ENCODE measurements at places on chromosomes 6 and 20.

- no peak overlapping the region for H3K4me3 ChIP-seq
- H3K36me3 ChIP-seq, result no peaks in the 10 kb centered on the region
- H3K4me1 ChIP-seq, result no peaks in the 10 kb centered on the region
- no peaks in the 10 kb centered on the region for H3K27me3 ChIP-seq
- no peak for DNase-seq
- H3K27ac ChIP-seq, result no peak overlapping the region
Observed at GRCh38 chr6:18179770-18180356, 24.6 kb downstream of the KDM1B start.

GRCh38 chr6:36621371-36621855 lies 27.3 kb downstream of the SRSF3 start:
- DNase-seq, result no peak
- H3K27me3 ChIP-seq, result no peaks in the 10 kb centered on the region

- H3K4me1 ChIP-seq, result peaks cover 5% of the 10 kb centered on the region
- no peak overlapping the region for H3K27ac ChIP-seq
- H3K27me3 ChIP-seq, result no peaks in the 10 kb centered on the region
- H3K4me3 ChIP-seq, result no peak overlapping the region
- DNase-seq, result no peak
Observed at GRCh38 chr6:111552241-111552744, 53.4 kb downstream of the TRAF3IP2 start.

GRCh38 chr6:139753198-139753861 lies 378.9 kb upstream of the CITED2 start:
- H3K27me3 ChIP-seq, result no peaks in the 10 kb centered on the region
- no peak for DNase-seq
- no peak overlapping the region for H3K27ac ChIP-seq
- no peaks in the 10 kb centered on the region for H3K36me3 ChIP-seq
- H3K4me3 ChIP-seq, result no peak overlapping the region
- no peaks in the 10 kb centered on the region for H3K4me1 ChIP-seq

- H3K27ac ChIP-seq, result no peak overlapping the region
- H3K4me3 ChIP-seq, result no peak overlapping the region
- no peaks in the 10 kb centered on the region for H3K4me1 ChIP-seq
- peaks cover 18% of the 10 kb centered on the region for H3K36me3 ChIP-seq
- DNase-seq, result no peak
- no peaks in the 10 kb centered on the region for H3K27me3 ChIP-seq
Observed at GRCh38 chr20:33386673-33387072, 14.6 kb downstream of the CDK5RAP1 start.

GRCh38 chr6:75124983-75125382 lies 80.9 kb downstream of the COL12A1 start:
- H3K27me3 ChIP-seq, result no peaks in the 10 kb centered on the region
- no peaks in the 10 kb centered on the region for H3K36me3 ChIP-seq
- H3K4me3 ChIP-seq, result no peak overlapping the region
- no peak overlapping the region for H3K27ac ChIP-seq
- DNase-seq, result no peak
- H3K4me1 ChIP-seq, result no peaks in the 10 kb centered on the region

DNA sequence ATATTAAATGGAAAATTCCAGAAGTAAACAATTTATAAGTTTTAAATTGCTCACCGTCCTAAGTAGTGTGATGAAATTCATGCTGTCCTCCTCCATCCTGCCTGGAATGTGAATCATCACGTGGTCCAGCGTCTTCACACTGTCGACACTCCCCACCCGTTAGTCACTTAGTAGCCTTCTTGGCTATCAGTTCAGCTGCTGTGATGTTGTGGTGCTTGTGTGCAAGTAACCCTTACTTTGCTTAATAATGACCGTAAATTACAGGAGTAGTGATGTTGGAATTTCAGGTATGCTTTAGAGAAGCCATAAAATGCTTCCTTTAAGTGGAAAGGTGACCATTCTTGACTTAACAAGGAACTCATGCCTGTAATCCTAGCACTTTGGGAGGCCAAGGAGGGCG lies 25.2 kb downstream of the RIOK1 start:
- no peak overlapping the region for H3K4me3 ChIP-seq
- H3K27me3 ChIP-seq, result no peaks in the 10 kb centered on the region
- H3K27ac ChIP-seq, result no peak overlapping the region
- no peak for DNase-seq
- H3K4me1 ChIP-seq, result no peaks in the 10 kb centered on the region

Data from iPS DF 6.9 (cell line).